ENCODE measurements at places on chromosomes 7 and 10. TPM values are rescaled to one million over a fixed set of nuclear protein-coding genes. Genes with fewer than 3 reads are reported as not detected.

The VIM gene
- polyA plus RNA-seq, result 513 TPM

The PTTG1IP2 gene
- polyA plus RNA-seq, result not detected

The SYCE1 gene
- polyA plus RNA-seq, result 0.33 TPM

The CACNB2 gene
- 0.14 TPM for polyA plus RNA-seq

The IL2RA gene
- polyA plus RNA-seq, result 8.3 TPM

The MRLN gene
- polyA plus RNA-seq, result not detected

The DOCK1 gene
- not detected for polyA plus RNA-seq

The CASD1 gene
- polyA plus RNA-seq, result 15.5 TPM

The ORAI2 gene
- 47.7 TPM for polyA plus RNA-seq

The PNLIPRP3 gene
- polyA plus RNA-seq, result not detected

The UCN3 gene
- not detected for polyA plus RNA-seq

The HSPA12A gene
- polyA plus RNA-seq, result not detected

The EVX1 gene
- polyA plus RNA-seq, result not detected

The POU6F2 gene
- not detected for polyA plus RNA-seq

The CPVL gene
- not detected for polyA plus RNA-seq

The FOXP2 gene
- not detected for polyA plus RNA-seq

The NCOA4 gene
- polyA plus RNA-seq, result 147 TPM

The PLCE1 gene
- polyA plus RNA-seq, result 0.14 TPM

The ENTPD1 gene
- polyA plus RNA-seq, result 3.3 TPM

The CRTAC1 gene
- polyA plus RNA-seq, result not detected

The HECW1 gene
- not detected for polyA plus RNA-seq

The PROSER2 gene
- polyA plus RNA-seq, result 1.7 TPM

The SDK1 gene
- polyA plus RNA-seq, result not detected

The NOS3 gene
- polyA plus RNA-seq, result 5.2 TPM

The PDZD7 gene
- polyA plus RNA-seq, result 0.23 TPM

The FRAT1 gene
- 13.3 TPM for polyA plus RNA-seq

The ELN gene
- not detected for polyA plus RNA-seq

The NXPH1 gene
- not detected for polyA plus RNA-seq

The ZNF282 gene
- polyA plus RNA-seq, result 1.5 TPM
